ENCODE measurements at places on chromosomes 6 and 20.

DNA sequence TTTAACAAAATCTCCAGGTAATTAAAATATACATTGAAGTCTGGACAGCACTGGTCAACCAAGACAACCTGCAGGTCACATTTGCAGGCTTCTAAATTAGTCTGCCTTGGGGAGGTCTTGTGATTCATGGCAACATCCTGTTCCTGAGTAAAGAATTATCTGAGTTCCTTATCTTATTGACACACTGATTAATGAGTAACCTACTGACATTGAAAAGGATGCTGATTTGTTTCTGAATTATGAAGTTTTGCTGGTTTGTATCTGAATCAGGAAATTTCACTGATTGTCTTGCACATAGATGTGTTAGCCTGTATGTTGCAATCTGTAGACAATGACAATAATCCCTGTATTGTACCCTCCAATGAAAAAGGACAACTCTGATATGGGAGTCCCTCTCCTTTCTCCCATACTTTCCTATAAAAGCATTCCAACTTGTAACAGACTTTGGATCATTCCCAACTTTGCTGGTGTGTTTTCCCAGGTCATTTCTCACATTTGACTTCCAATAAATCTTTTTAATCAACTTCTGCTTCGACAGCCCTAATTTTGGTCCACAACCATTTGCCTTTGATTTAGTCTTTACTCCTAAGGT, 80.0 kb downstream of the LAMP5 start:
- DNase-seq: no peak

- DNase-seq: no peak
Measured at GRCh38 chr6:21469213-21469612, 124.3 kb upstream of the SOX4 start.

GRCh38 chr6:147514831-147515230, 6.3 kb downstream of the SAMD5 start:
- DNase-seq: no peak

GRCh38 chr6:143221698-143222097, 161.0 kb downstream of the AIG1 start:
- DNase-seq: no peak

DNA sequence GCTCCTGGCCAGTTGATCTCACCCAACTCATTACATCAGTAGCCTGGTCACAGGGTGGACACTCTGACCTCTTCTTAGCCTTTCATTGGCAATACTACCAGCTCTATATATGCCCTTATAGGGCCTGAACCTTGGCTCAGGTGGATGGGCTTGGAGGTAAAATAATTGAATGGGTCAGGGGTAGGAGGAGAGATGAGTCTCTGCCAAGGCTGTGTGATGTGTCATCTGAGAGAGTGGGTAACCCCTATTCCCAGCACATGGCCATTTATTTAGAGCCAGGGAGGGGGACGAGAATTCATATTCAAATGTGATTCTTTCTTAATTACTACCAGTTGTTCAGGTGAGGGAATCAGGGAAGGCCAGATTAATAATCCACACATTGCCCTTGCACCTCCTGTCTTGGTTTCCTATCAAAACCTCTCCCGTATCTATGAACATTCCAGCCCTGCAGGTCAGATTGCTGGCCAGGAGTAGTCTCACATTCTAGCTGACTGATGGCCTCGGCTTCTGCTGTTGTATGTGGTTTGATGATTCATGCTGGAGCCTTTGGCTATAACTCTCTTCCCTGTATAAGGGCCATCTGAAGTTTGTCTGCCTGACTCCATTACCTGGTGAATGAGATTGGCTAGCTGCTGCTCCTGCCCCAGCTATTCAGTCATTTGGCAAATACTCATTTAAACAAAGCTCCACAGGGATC, 13.4 kb downstream of the C20orf173 start:
- DNase-seq: no peak

DNA sequence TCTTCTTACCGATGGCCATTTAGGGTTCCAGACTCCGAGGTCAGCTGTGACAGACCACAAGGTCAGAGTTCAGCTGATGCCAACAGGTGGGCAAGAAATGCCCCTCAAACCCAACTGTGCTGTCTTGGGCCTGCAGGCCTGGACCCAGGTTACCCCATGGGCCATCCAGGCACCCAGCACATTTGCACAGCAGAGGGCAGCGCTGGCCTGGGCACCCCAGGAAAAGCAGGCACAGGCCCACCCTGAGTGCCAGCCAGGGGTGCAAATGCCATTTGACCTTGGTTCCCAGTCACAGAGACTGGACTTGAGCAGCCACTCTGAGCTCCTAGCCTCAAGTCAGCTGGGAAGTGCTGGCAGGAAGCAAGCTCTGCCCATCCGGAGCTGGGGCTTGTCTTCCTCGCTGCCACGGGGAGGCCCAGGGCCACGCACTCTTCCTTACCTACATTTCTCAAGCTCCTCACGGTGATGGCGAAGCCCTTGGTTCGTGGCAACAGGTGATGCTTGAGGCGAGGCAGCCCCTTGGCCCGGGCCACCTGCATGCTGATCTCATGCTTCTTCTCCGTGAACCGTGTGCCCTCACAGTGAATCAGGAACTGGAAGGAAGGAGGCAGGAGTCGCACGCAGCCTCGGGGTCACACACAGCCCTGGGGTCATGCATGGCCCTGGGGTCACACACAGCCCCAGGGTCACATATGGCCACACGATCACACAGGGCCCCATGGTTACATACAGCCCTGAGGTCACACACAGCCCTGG, 120.8 kb downstream of the AGPAT4 start:
- DNase-seq: no peak

GRCh38 chr6:10205120-10205519, 209.8 kb downstream of the TFAP2A start:
- no peak for DNase-seq

DNA sequence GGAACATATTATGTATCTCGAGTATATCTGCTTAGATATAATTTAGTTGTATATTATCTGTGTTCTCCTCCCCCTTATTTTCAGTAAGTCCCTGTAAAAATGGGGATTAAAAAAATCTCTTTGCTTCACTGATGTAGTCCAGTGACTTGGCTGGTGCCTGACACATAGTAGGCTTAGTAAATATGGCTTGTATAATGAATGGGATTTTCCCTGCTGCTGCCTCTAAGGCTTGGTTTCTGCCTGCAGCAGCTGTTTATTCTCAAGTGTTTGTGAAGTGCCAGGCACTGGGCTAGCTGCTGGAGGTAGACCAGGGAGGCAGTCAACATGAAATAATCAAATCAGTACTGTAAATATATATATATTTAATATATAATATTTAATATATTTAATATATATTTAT, 1.6 kb upstream of the ZFP64 start:
- DNase-seq: no peak

- no peak for DNase-seq
Measured at GRCh38 chr20:14861028-14861699, 523.8 kb upstream of the FLRT3 start.

GRCh38 chr20:36017048-36017951, 48.9 kb downstream of the CNBD2 start:
- no peak for DNase-seq

- no peak for DNase-seq
Measured at GRCh38 chr6:108002365-108003221, 44.6 kb upstream of the SEC63 start.

DNA sequence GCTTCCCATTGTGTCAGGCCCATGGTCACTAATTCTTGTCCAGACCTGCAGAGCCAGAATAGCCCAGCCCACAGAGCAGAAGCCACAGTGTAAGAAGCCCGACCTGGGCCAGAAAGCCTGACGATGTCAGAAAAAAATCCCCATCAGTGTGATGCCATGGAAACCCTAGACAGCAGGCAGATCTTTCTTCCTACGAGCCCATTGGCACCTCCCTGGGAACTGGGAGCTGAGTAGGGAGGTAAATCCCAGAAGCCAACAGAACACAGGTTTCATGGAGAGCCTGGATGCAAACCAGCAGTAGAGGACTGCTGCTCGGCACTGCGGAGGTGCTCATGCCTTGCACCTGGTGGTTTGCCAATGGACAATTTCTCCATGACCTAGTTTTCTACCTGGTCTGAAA, 82.2 kb upstream of the SLC22A16 start:
- no peak for DNase-seq

- no peak for DNase-seq
Measured at GRCh38 chr6:105884011-105884410, 202.1 kb upstream of the PRDM1 start.

DNA sequence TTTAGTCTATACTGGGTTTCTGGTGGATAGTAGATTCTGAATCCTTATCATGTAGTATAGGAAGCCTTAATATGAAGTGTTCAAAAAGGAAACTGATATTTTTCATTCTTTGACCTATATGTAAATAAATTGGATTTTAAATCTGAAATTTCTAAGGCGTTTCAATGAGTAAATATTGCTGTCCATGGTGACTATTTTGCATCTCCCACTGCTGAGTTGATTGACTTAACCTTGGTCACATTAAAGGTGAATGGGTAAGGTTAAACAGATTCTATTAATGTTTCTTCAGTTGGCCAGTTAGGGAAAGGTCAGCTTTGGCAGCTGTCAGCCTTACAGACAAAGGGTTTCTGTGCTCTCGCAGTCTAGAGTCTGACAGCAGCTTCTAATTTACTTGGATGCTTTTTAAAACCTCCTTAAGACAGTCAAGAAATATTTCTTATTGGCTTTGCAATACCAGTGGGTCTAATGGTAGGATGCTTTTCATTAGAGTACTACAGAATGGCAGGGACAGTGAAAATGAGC, 24.8 kb downstream of the PRIM2 start:
- DNase-seq: no peak

DNA sequence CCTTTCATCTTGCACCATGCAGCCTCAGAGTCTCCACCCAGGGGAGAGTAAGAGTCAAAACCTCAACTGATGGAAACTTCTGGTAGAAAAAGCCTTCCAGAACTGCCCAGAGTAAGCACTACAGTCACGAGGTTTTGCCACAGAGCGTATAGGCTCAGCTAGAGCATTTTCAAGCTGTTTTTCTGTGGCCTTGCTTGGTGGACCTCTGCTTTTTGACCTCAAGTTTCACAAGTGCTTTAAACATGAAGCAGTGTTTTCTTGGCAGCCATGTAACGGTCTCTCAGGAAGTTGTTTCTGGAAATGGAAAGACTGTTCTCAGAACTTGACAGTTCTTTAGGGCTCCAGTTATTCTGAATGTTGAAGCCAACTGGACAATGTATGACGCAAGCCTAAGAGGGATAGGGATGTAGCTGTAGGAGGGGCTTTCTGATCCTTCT, 146.5 kb downstream of the ZDHHC14 start:
- no peak for DNase-seq

GRCh38 chr20:35909796-35910195, 44.5 kb downstream of the SCAND1 start:
- DNase-seq: no peak

GRCh38 chr20:5910186-5910585, 40.1 kb downstream of the TRMT6 start:
- no peak for DNase-seq

DNA sequence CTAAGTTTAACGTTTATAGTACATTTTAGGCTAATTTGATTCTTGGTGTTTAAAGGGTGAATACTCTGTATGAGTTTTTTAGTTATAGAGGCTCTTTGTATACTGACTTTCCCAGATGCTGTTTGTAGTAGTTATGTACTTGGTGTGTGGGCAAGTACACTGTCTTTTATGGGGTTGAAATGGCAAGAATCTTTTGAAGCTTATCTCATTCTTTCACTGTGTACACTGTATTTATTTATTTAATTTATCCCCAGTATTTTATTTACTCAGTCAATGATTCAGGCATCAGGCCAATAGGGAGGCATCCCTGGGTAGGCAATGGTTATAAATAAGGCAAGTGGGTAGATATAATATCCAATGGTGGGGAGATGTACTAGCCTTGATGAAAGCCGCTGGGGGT, 277.0 kb upstream of the PTCHD4 start:
- no peak for DNase-seq

- no peak for DNase-seq
Measured at GRCh38 chr20:59102841-59103299, 60.3 kb upstream of the PRELID3B start.

DNA sequence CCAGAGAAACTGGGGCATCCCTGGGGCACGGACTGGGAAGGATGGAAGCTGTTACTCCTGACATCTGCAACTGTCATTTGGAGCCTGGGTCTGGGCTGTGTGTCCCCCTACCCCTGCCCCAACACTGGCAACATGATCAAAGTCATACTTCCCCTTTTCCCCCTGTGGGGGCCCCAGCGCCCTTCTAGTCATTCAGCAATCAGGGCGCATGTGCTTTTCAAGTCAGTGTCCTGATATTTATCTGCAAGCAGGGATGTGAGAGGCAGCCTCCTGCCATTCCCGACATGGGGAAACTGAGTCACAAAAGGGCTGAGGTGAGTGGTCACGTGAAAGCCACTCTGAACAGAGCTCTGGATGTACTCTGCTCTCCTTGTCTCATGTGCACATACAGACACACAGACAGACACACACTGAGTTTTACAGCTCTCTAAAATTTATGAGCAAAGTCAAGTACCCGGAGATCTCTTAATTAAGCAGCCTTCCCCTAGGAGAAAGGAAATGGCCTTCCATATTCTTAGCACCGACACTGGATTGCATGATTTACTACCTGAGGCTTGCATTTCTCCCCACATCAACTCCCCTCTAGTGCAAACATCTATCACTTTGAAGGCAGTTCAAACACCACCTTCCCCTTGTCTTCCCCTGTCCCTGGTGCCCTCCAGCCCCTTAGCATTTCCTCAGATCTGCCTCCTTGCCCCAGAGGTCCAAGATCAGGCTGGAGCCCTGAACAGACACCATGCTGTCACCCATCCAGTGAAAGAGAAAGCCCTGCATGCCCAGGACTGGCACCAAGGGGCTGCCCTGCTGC, 170.7 kb downstream of the CDC5L start:
- no peak for DNase-seq

GRCh38 chr20:19483309-19483708, 270.9 kb downstream of the SLC24A3 start:
- no peak for DNase-seq

GRCh38 chr6:125974214-125974866, 12.0 kb upstream of the TRMT11 start:
- DNase-seq: no peak

- DNase-seq: no peak
Measured at GRCh38 chr20:51987812-51988211, 185.5 kb upstream of the SALL4 start.

- no peak for DNase-seq
Measured at GRCh38 chr6:46118836-46119235, 11.0 kb upstream of the ENPP4 start.

DNA sequence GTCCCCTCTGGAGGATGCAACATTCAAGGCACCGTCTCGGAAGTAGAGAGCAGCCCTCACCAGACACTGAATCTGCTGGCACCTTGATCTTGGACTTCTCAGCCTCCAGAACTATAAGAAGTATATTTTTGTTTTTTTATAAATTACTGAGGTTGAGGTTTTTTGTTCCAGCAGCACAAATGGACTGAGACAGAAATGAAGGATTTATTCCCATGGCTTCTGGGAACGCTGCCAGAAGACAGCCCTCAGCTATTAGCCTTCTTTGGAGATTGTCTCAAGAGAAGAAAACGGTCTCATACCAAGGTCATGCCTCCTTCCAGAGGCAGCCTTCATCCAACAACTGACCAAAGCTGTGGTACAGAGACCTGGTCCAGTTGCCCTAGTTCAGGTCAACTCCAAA, 85.4 kb downstream of the CHMP4B start:
- no peak for DNase-seq

GRCh38 chr6:152167641-152168603, 360.4 kb downstream of the ESR1 start:
- no peak for DNase-seq

- DNase-seq: no peak
Measured at GRCh38 chr6:57177545-57178265, 5.6 kb downstream of the BAG2 start.

GRCh38 chr20:6525447-6526303, 241.8 kb upstream of the BMP2 start:
- no peak for DNase-seq

- DNase-seq: no peak
Measured at GRCh38 chr6:159080217-159080976, 35.6 kb upstream of the TAGAP start.

GRCh38 chr6:77926198-77926751, 273.4 kb downstream of the MEI4 start:
- peak; percentile 10 for DNase-seq
